ENCODE measurements at places on chromosomes 4 and X.

- DNase-seq = no peak
Observed at GRCh38 chrX:25206778-25207177, 191.0 kb upstream of the ARX start.

DNA sequence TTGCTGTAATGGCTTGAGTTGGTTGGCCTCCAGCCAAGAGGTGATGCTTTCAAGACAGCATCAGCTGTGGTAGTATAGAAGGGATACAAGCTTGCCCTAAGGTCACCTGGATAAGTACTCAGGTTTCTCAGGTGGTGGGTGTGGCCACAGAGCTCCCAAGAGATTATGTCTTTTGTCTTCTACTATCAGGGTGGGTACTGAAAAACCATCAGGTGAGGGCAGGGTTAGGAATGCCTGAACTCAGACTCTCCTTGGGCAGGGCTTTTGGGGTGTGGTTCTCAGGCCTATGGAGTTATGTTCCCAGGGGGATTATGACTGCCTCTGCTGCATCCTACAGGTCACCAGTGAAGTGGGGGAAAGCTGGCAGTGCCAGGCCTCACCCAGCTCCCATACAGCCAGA, 654.6 kb upstream of the GALNT7 start:
- DNase-seq = no peak

DNA sequence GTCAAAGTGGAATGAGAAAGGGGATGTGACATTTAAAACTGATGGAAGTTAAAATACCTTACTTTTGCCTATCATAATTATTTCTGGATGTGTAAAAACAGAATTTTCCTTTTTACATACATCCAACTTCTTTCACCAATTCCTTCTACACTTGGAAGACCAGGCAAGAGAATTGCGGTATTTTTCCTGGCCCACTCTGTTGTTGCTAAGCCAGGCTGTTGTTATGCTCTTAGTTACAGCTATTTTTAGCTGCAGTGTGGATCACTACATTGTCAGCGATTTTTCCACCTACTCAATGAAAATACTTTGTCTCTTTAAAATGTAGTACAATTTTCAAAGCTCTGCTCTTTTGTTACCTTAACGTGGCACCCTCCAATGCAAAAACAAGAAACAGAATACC, 43.4 kb downstream of the NKX6-1 start:
- DNase-seq = no peak

- no peak for DNase-seq
Observed at GRCh38 chr4:23388255-23388654, 501.6 kb downstream of the PPARGC1A start.

DNA sequence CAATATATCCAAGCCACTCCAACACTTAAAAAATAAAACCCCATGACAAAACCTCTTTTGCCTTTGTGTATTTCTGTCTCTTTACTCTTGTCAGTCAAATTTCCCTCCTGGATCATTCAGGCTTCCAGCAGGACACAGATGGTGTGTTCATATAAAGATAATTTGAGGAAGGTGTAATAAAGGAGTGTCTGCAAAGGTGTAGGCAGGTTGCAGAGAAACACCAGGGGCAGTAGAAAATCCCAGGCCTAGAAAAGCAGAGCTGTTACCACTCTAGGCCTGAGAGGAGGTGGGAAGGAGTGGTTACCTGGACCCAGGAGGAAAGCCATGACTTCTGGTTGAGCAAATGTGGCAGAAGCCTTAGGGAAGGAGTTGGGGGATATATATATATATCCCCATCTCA, 28.8 kb downstream of the CHRNA9 start:
- DNase-seq = no peak

- peak; percentile 73 for DNase-seq
Observed at GRCh38 chr4:37803348-37803973, 23.0 kb upstream of the PGM2 start.

GRCh38 chrX:16786791-16787735, 797 bp downstream of the TXLNG start:
- DNase-seq = peak; percentile 78

GRCh38 chr4:8324640-8325239, 55.2 kb downstream of the HTRA3 start:
- no peak for DNase-seq

DNA sequence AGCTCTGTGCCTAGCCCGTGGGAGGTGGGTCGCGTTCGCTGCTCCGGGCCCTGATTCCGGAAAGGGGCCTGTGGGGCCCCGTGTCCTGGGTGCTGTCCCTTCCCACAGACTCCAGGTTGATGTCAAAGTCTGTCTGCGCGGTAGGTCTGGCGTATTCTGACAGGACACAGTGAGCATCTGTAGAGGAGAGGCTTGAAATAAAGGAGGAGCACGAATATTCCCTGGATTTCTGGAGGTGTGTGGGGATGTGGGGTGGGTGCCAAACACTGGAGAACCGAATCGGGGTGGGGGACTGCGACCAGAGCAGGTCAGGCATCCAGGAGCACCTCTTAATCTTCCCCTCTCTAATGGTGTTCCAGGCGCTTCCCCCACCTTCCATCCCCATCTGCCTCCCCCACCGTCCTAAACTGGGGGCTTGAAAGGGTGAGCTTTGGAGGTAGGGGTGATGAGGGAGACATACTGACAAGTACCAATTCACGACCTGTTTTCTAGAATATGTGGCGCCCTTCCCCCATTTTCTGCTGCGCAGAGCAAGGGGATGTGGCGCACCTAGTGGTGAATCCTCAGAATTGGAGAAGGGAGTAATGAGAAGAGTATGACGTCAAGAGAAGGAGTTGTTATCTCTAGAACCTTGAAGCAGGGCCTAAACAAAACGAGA, 877 bp downstream of the GPRASP1 start:
- DNase-seq = no peak

DNA sequence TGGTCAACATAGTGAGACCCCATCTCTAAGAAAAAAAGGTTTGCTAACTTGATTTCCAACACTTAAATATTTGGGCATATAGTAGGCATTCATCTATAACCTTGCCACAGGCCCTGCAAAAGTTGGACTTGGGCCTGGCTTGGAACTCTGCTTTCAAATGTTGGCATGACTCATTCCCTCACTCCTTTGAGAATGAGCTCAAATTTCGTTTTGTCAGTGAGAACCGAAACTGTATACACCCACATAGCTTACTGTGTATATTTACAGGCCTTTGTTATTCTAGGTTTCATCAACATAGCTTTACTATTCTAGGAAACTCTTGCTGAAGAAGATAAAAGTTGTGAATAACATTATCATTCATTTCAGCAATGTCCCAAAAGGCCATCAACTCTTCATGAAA, 88.7 kb upstream of the ELOVL6 start:
- no peak for DNase-seq

- no peak for DNase-seq
Observed at GRCh38 chrX:101220662-101221260, 1.2 kb downstream of the DRP2 start.

- DNase-seq = no peak
Observed at GRCh38 chrX:56751071-56751470, 22.0 kb downstream of the NBDY start.

DNA sequence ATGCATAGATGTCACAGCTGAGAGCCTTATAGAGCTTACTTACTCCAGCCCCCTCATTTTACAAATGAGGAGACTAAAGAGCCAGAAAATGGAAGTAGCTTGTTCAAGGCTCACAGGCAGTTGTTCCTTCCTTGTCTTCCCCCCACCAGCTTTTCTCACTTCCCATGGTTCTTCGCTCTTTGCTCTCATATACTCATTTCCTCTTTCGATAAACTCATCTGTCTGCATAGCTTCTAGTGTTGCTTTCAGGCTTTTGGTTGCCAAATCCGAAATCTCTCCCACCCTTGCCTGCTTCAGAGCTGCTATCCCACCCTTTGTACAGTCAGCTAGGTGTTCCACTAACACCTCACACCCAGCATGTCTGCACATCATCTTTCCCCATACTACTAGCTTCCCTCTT, 25.0 kb upstream of the GJB1 start:
- DNase-seq = peak; percentile 82

GRCh38 chrX:150352581-150352980, 10.5 kb upstream of the MAMLD1 start:
- DNase-seq = no peak

DNA sequence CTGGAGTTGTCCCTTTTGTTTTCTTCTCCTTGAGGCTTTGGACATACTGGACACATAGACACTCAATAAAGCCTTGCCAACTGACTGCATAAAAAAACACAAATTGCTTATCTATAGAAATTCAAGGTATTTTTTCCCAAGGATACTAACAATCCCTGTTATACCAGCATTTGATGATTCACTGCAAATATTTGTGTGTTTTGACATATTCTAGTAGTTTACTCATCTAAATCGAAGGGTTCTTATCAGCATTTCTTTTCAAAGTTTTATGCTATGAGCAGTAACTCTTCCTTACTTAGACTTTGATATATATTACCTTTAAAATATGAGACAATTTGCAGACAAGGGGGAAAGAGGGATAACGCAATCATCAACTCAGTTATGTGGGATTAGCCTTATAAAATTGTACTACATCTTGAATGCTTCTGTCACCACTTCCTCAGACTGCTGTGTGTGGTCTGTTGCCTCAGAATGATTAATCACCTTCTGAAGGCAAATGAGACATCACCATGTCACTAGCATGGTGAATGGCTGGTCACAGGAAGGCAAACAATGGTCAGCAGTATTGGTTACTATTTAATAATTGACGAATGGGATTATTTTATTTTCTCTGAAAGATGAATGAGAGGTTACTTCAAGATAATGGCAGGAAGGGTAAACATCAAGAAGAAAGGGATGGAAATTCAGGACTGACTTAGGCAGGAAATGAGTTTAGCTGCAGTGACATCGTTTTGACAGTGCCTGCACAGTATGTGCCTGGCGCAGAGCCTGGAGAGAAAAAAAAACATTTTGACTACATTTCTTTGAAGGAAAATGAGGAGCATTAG, 544.3 kb upstream of the CNKSR2 start:
- DNase-seq = no peak

Measured in Karpas-422 (cell line).